ENCODE measurements at places on chromosomes 12 and 14.

DNA sequence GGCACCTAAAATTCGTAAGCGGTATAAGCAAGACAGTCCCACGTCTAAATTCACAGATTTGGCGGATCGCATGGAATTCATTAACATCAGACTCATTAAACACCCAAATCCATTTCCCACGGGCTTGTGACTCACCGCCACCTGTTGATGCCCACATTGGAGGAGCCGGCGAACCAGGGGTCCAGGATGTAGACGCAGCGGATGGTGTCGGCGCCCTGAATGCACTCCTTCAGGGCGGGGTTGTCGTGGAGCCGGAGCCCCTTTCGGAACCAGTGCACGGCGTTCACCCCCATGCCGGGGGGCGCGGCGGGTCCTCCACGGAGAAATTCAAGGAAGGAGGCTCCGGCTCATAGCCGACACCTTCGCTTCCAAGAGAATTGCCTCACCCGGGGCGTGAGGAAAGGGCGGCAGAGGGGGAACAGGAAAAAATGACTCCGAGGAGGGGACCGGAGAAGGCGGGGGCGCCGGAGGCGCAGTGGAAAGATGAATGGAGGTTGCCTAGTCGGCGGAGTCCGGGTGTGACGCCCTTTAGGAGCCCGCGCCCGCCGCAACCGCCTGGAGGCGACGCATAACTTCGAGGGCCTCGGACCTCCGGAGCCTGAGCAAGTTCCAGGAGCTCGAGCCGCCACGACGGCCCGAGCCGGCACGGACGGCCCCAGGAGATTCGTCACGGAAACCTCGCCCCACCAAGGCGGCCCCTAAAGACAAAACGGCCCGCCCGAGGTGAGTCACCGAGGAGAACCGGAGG lies 506 bp downstream of the CRY1 start:
- DNase-seq: peak; percentile 55

GRCh38 chr12:23204933-23205778 lies 580.2 kb downstream of the ETNK1 start:
- DNase-seq: no peak

DNA sequence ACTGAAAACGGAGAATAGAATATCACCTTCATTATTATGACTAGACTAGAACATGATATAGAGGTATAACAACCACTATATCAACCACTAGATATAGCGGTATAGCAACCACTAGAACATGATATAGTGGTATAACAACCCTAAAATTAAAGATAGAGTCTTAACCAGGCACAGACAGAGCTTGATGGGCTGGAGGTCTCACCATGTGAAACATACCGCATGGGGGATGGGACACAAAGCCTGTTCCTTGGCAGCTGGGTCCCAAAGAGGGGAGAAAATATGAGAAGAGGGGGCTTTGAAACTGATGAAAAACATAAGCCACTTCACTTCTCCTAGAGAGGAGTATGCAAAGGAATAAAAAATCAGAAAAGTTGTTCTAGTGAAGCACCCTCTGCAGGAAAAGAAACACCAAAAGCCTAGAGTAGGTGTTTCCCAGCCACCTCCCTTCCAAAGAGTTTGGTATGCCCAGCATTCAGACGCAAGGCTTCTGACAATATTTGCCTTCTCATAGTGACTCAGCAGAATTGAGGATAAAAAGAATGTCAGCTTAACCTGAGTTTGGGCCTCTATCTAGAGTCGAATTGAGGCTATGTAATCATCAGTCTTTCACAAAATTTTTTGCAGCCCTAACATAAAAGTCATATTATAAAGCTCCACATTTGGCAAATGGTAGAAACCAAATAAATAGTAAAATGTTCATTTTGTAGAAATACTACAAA lies 316.4 kb downstream of the NOVA1 start:
- no peak for DNase-seq

DNA sequence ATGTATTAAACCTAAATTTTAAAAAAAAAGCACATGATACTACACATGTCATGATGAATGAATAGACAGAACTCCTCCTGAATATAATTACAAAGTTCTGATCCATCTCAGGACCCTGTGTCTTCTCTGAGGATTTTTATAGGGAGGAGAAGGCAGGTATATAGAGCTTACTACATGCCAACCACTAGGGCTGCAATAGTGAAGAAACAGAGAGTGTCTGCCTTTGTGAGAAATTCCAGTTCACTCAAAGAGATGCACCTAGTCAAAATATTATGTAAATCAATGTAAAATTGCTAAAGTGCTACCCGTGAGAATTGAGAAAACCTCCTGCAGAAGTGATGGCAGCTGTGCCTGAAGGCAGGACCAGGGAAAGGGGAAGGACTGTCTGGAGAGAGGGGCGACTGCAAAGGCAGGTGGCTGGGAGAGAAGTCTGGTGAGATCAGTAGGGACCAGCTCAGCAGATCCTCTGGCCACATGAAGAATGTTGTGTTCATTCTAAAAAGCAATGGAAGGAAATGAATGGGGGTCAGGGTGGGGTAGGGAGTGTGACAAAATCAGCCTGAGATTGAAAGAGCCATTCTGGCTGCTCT lies 15.1 kb downstream of the ABHD4 start:
- no peak for DNase-seq

GRCh38 chr12:113111247-113111646 lies 24.3 kb downstream of the RASAL1 start:
- DNase-seq: no peak

DNA sequence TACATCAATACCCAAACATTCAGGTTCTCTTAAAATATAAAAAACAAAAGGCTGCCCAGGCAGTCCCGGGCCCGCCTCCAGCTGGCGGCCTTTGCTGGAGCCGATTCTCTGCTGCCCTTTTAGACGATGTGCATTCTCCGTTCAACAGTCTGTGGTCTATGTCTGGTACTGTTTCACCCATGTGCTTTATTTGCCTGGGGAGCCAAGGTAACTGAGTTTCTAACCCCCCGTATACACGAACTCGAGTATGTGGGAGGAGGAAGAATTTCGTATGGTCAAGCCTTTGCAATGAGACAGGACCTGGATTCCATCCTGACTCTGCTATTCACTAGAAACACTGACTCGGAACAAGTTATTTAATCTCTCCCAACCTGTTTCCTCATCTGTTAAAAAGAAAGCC lies 54.1 kb upstream of the GPR68 start:
- no peak for DNase-seq

DNA sequence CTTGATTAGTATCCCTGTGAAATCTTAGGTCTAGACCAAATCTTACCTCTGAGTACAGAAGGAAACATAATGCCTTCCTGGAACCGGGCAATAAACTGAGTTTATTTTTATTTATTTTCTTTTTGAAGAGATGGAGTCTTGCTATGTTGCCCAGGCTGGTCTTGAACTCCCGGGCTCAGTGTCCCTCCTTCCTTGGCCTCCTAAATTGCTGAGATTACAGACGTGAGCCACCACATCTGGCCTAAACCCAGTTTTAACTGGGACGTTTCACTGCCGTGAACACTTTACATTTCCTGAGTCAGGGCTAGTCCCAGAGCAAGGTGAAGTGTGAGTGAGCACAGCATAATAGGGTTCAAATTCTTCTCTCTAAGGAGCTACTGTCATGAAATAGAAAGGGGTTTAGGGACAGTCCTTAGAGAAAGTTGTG lies 671 bp downstream of the GUCY2C start:
- DNase-seq: no peak

- no peak for DNase-seq
Measured at GRCh38 chr12:53498235-53498630, 1.0 kb downstream of the MAP3K12 start.

DNA sequence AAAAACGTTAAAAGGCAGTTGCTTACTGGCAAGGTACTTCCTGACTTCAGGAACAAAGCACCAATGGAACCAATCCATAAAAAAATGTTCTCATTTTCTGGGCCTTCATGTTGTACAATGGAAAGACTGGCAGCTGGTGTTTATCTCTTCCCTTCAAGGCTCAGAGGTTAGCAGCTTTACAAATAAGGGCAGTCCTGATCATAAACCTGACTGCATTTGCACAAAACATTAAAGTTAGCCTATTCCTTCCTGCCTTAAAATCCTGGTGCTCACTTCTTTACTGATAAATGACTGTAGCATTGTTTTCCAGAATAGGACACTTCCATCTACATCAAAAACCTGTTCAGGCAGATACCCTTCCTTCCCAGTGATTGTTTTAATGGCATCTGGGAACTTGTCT lies 19.2 kb downstream of the IL26 start:
- no peak for DNase-seq

DNA sequence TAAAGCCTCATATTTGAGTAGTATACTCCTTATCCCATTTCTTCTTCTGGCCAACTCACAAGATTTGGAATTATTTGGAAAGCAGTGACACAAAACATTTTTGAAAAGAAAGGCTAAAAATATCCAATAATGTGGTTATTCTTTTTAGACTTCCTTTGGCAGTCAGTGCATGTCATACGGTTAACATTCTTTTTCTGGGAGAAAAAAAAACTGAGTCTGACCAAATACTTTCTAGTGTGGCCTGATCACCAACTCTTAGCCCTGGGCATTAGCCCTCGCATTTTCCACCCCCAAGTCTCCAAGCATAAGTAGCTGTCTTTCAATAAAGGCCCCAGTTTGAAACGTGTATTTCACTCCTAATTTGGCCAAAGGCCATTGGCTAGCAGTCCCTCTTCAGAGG lies 5.9 kb downstream of the RASSF3 start:
- DNase-seq: no peak

DNA sequence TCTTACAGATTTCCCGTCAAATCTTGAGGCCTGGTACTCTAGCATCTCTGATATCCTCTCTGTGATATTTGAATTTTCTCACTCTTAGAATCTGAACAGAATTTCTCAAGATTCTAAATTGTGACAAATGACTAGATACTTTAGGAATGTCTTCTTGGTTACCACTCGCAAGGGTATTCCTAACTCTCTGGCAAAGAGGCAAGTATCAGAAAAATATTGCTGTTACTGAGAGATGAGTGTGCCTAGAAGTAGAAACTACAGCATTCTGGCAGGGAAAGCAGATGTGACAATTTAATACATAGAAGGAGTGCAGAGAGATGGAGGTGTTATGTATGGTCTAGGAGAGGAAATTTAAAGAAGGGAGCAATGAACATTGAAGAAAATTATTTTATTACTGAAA lies 467.8 kb downstream of the LRIG3 start:
- no peak for DNase-seq

GRCh38 chr12:91529829-91530228 lies 347.2 kb upstream of the DCN start:
- no peak for DNase-seq

- DNase-seq: no peak
Measured at GRCh38 chr12:65125975-65126374, 4.9 kb upstream of the WIF1 start.

- DNase-seq: no peak
Measured at GRCh38 chr12:75750716-75751306, 239.4 kb upstream of the KRR1 start.

DNA sequence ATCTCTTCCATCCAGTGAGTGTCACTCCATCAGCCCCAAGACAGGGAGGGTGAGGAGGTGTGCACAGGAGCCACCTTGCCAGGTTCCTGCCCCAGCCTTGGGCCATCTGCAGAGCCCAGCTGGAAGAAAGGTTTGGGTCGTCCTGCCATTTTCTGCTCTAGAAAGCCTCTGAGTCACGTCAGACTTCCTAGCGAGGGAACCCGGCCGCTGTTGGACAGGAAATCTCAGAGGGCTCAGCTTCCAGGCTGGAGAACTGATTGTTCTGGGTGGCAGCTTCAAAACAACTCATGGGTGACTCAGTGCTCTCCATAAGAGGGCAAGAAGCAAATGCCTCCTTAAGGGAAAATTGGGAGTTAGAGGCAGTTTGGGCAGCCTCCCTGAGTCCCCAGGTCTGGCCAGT lies 16.6 kb downstream of the HIP1R start:
- no peak for DNase-seq

- DNase-seq: no peak
Measured at GRCh38 chr14:74278080-74278479, 24.7 kb downstream of the ABCD4 start.

- DNase-seq: no peak
Measured at GRCh38 chr14:24298892-24299254, 707 bp downstream of the DHRS1 start.

DNA sequence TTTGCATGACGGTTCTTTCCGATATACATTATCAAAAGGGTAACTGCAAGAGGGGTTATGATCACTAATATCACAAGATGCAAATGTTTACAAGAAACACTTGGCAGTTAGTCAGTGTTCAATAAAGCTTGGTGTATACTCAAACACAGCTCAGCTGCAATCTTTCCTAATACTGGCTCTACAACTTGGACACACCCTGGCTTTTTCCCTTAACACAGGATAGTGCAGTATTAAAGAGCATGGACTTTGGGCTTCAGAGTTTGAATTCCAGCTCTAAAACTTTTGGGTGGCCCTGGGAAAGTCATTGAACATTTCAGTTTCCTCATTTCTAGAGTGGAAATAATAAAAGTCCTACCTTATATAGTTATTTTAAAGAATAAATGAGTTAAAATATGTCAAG lies 107.0 kb downstream of the HECTD4 start:
- DNase-seq: no peak

DNA sequence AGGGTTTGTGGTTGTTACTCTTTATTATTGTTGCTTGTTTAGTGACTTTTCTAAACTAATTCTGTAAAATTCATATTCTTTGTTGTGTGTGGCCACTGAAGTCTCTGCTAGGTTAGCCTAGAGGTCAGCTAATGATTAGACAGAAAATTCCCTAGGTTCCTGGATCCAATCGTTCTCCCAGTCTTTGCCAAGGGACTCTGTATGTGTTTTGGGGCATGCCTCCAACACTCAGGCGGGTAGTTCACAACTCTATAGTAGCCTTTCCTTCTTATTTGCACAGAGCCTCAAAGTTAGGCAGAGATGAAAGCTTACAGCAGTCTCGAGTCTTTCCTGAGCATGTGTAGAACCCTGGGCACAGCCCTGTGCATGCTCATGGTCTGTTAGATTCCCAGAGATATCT lies 32.7 kb upstream of the RIN3 start:
- DNase-seq: no peak

DNA sequence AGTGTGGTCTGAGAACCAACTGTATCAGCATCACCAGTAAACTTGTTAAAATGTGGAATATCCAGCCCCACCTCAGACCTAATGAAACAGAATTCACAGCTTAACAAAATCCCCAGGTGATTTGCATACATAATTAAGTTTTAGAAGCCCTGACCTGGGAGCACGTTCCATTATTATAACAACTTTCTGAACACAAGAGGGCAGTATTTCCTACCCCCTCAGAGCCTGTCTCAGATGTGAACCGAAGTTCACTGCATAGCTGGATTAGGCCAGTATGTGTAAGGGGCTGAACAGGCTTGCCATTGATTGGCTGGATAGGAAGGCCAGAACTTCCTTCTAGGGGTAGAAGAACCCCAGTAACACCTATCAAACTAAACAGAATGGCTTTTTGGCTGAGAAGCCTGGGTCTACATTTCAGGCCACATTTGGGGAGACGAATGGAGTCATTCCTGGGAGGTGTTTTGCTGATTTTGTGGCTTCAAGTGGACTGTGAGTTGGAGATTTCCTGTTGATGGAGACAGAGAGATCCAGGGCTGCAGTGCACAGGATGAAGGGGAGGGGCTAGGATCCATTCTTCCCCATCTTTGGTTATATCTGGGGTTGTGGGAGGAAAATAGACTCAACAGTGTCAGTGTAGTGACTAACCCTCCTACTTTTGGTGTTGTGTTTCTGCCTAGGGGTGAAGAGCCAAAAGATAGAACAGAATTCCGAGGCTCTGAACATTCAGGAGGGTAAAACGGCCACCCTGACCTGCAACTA lies 94.7 kb upstream of the OR4E1 start:
- DNase-seq: no peak

- DNase-seq: no peak
Measured at GRCh38 chr12:62640910-62641448, 174.4 kb downstream of the MON2 start.

- DNase-seq: no peak
Measured at GRCh38 chr14:70006699-70007098, 127.5 kb downstream of the SMOC1 start.
